CD8-positive, alpha-beta memory T cell (primary cell): ENCODE measurements at places on chromosomes 1 and 21. TPM values are rescaled to one million over a fixed set of nuclear protein-coding genes. Genes with fewer than 3 reads are reported as not detected.

The RHD gene
- total RNA-seq = not detected

The WLS gene
- not detected for total RNA-seq

The CNIH3 gene
- total RNA-seq = 1.6 TPM

The LDLRAD2 gene
- not detected for total RNA-seq

The UBL4B gene
- not detected for total RNA-seq

The PIK3R3 gene
- 4.7 TPM for total RNA-seq

The TFF1 gene
- total RNA-seq = not detected

The NIBAN1 gene
- total RNA-seq = 55.7 TPM

The SPRR3 gene
- total RNA-seq = not detected

The GPA33 gene
- total RNA-seq = 0.66 TPM

The FAM131C gene
- 0.66 TPM for total RNA-seq

The OR2T34 gene
- not detected for total RNA-seq

The KCNJ9 gene
- total RNA-seq = 0.04 TPM

The NEGR1 gene
- total RNA-seq = not detected

The DCST1 gene
- not detected for total RNA-seq

The KLHL12 gene
- total RNA-seq = 40.2 TPM

The NCAM2 gene
- not detected for total RNA-seq

The RNU1-1 gene
- total RNA-seq = 1,300 TPM

The RAP1GAP gene
- 0.44 TPM for total RNA-seq

The CD34 gene
- not detected for total RNA-seq

The IL20 gene
- not detected for total RNA-seq

The RGL1 gene
- total RNA-seq = 3.3 TPM

The FAM72D gene
- total RNA-seq = 9.6 TPM

The PEAR1 gene
- total RNA-seq = not detected

The KCNE2 gene
- not detected for total RNA-seq

The FAAH gene
- total RNA-seq = 5.1 TPM

The ASCL5 gene
- not detected for total RNA-seq

The ALG6 gene
- total RNA-seq = 21.2 TPM

The S100A9 gene
- total RNA-seq = 2.3 TPM

The INSRR gene
- not detected for total RNA-seq

The SYF2 gene
- 38.4 TPM for total RNA-seq

The PRR9 gene
- not detected for total RNA-seq

The GPN2 gene
- 60.2 TPM for total RNA-seq

The FNDC5 gene
- total RNA-seq = not detected

The RGS13 gene
- total RNA-seq = 0.24 TPM

The CYP4Z1 gene
- total RNA-seq = not detected

The ZNF683 gene
- total RNA-seq = 2.7 TPM

The PGBD5 gene
- not detected for total RNA-seq

The PGLYRP4 gene
- total RNA-seq = not detected
